ENCODE measurements at places on chromosomes 12 and 14.
A peak's percentile ranks its signal among the peaks of the same experiment; 100 is the strongest.

DNA sequence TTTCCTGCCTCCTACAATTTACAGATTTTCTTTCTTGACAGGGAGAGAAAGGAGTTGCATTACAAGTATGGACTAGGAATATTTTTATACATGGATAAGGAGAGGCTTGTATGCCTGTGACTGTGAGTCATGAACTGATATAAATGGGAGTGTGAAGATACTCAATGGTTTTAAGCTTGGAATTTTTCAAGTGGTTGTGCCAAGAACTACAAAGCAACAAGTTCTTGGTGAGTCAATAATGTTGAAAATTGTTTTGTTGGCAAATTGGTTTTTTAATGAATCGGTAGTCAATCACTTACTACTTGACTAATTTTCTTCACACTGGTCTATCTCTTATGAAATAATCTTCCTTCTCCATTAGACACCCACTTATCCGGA is 58.9 kb upstream of the HMGA2 start:
- DNase-seq: no peak

DNA sequence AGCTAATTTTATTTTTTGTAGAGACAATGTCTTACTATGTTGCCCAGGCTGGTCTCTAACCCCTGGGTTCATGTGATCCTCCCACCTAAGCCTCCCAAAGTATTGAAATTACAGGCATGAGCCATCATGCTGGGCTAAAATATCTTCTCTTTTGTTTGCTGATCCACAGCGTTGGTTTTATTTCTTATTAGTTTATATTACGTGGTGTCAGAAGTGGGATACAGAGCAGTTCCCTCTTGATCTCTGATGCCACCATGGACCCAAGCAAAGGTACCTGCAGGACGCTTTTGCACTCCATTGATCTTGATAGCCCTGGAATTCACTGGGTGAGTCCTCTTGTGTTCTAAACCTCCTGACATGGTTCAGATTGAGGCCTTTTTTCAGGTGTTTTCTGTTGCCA is 43.8 kb upstream of the RESF1 start:
- no peak for DNase-seq

DNA sequence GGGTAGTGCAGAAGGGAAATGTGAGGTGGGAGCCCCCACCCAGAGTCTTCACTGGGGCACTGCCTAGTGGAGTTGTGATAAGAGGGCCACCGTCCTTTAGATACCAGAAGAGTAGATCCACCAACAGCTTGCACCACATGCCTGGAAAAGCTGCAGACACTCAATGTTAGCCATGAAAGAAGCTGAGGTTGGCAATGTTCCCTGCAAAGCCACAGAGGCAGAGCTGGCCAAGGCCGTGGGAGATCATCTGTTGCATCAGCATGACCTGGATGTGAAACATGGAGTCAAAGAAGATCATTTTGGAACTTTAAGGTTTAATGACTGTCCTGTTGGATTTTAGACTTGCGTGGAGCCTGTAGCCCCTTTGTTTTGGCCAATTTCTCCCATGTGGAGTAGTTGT is 468.4 kb upstream of the FOXG1 start:
- no peak for DNase-seq

GRCh38 chr14:35470755-35471154 is 63.2 kb upstream of the INSM2 start:
- DNase-seq: no peak

DNA sequence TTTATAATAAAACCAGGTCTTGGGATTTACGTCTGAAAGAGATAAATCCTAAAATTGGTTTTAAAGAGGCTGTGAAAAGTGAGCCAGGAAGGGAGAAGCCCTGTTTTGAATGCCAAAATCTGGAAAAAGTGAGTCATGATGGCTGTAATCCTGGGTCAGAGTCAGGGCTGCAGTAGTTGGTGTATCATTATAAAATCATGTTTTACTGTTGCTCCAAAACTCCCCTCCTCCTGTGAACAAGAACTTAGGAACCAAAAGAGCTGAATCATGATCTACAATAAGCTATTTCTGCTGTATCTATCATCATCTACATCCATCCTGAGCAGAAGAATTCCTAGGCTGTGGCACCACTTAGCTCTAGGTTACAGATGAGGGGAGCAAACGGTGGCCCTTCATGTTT is 79.3 kb downstream of the LMO3 start:
- DNase-seq: no peak

DNA sequence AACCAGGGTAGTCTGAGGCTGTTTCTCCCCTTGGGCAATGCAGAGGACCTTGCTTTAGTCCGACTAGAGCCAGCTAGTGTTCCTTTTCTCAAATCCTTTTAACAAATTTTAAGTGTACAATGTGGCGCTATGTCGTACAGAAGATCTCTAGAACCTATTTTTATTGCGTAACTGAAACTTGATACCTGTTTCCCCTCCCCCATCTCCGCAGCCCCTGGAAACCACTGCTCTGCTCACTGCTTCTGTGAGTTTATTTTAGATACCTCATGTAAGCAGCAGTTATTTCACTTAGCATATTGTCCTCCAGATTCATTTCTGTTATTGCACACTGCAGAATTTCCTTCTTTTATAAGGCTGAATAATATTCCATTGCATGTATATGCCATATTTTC is 1092.3 kb downstream of the AACS start:
- no peak for DNase-seq

- no peak for DNase-seq
These were observed 74.7 kb downstream of the APAF1 start for GRCh38 chr12:98719515-98720504.

DNA sequence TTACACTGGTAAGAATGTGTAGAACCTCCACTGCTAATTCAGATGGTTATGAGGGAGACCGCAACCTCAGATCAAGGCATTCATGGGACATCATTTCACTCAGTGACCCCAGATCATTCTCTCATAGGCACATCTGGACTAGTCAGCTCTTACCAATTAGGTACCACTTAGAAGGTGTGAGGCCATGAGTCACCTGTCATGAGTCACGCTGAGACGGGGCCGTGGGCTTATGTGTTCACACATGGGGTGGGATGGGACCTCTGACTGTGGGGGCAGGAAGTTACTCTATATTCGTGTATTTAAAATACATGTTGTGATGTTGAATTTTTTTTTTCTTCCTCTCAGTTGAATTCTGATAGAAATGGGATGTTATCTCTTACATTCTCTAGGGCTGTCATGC is 55.9 kb downstream of the CCDC92 start:
- no peak for DNase-seq

GRCh38 chr14:59310633-59311032 is 122.2 kb downstream of the DAAM1 start:
- no peak for DNase-seq

- DNase-seq: no peak
These were observed 68.6 kb upstream of the SYT1 start for GRCh38 chr12:78795934-78796445.

- no peak for DNase-seq
These were observed 88.9 kb upstream of the BTG1 start for GRCh38 chr12:92234533-92234932.

- DNase-seq: no peak
These were observed 16.0 kb downstream of the DBX2 start for GRCh38 chr12:45034861-45035265.

- DNase-seq: no peak
These were observed 22.2 kb downstream of the LLPH start for GRCh38 chr12:66108386-66108785.

GRCh38 chr12:89650239-89650638 is 58.4 kb downstream of the ATP2B1 start:
- DNase-seq: no peak

- no peak for DNase-seq
These were observed at the start of gene CATSPERB for GRCh38 chr14:91731986-91732385. Gene CATSPERB (minus strand): TSS chr14:91732086. CDS start chr14:91729479, 2,607 bp downstream.

DNA sequence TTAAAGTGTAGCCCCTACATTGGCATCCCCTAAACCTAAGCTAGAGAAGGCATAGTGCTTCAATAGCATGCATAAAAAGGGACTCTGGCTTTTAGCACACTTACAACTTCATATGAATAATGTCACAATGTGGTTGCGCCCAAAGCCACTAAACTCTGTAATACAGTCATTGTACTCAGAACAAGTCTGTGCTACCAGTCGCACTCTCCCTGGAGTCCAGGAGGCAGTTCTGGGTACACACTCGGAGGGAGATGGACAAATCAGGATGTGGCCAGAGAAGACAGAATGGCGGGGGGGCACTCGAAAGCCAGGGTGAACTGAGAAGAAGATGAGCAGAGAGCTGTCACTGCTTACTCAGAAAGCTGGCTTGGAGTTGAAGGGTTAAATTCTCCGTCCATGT is 10.6 kb downstream of the SAMD4A start:
- no peak for DNase-seq

GRCh38 chr12:24997970-24998582 is 49.2 kb upstream of the BCAT1 start:
- DNase-seq: no peak

GRCh38 chr12:74816398-74817175 is 279.0 kb downstream of the ATXN7L3B start:
- no peak for DNase-seq

- DNase-seq: no peak
These were observed 66.4 kb upstream of the DCN start for GRCh38 chr12:91249054-91249453.

DNA sequence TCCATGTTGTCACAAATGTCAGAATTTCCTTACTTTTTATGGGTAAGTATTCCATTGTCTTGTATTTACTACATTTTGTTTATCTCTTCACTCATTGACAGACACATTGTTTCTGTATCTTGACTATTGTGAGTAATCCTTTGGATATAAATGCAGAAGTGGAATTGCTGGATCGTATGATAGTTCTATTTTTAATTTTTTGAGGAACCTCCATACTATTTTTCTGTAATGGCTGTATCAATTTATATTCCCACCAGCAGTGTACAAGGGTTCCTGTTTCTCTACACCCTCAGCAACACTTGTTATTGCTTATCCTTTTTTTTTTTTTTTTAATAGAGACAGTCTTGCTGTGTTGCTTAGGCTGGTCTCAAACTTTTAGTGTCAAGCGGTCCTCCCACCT is 3.5 kb upstream of the KICS2 start:
- no peak for DNase-seq

GRCh38 chr12:120590741-120591407 is 9.7 kb upstream of the POP5 start:
- DNase-seq: no peak

DNA sequence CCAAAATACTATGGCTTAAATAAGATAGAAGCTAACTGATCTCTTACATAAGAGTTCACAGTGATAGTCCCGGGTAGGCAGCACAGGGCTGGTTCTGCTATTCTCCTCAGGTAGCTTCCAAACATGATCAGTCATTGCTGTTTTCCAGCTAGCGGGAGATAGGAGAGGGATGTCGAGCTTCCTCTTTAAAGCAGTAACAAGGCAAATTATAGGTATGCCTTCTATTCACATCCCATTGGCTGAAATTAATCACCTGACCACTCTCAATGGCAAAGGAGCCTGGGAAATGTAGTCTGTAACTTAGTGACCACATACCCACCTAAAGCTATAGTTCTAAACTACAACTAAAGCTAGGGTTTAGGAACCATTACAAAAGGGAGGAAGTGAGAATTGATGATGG is 34.5 kb upstream of the VRK1 start:
- DNase-seq: peak; percentile 33

- no peak for DNase-seq
These were observed 21.9 kb downstream of the KITLG start for GRCh38 chr12:88558340-88558867.

DNA sequence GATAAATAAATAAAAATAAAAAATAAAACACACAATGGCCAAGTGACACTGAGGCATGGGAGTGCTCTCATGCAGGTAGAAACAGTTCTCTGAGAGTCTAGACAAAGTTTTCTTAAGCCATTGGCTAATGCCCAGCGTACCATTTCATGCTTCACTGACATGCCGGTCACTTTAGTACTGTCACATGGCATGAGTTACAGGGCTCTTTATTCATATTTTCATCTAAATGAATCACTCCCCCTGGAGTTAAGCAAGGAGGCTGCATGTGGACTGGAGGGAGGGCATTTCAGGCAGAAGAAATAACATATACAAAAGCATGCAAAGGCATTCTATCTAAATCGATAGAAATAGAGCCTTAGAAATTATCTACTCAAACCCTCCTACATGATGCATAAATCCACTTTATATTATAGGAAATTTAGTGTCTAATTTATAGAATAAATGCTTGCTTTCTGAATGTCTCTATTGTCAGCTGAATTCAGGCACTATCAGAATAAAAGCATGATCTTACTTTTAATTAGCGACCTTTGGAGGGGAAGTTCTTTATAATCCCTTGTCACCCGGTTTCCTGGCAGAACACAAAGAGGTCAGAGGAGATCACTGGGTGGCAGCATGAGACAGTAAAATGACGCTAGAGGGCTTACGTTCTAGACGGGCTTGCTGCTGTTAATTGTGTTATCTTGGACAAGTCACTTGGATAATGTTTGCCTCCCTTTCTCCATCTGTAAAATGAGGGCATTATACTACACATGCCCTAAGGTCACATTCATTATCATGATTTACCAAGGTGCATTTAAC is 17.5 kb downstream of the DYRK4 start:
- no peak for DNase-seq

DNA sequence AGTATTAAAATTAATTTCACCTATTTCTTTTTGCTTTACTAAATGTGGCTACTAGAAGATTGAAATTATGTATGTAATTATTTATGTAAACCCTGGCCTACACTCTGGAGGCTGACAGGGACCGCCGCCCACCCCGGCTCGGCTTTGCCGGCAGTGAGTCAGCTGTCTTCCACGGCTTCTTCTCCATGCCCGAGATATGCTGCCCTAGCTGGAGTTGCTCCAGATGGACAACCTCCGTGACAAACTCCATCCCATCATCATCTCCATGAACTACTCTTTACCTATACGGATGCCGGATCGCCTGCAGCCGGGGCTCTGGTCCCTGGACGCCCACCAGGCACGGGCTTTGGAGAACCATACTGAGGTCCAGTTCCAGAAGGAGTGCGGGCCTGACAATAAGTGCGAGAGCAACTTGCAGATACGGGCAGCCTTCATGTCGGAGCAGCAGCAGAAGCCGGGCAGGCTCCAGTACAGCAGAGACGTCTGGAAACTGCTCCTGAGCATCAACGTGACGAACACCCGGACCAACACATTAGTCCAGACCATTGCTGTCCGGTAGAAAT is 86.9 kb upstream of the NID2 start:
- no peak for DNase-seq

DNA sequence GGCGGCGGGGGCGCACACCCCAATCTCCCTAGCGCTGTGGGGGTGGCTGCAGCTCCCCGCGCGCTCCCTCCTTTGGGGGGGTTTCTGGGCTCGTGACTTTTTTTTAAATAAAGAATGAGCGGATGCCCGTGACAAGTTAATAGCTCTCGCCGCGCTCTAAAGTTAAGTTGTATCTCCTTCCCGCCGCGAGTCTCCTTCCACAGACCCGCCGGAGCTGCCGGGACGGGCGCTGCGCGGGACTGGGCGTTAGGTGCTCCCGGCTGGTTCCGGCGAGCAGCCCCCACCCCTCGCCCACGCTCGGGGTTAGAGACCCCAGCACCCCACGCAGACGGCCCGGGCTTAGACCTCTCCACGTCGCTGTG is 82.6 kb upstream of the HMGA2 start:
- DNase-seq: no peak

- DNase-seq: no peak
These were observed 16.5 kb upstream of the HNF1A start for GRCh38 chr12:120961604-120962531.

All from GM12892 (cell line).